ENCODE measurements at places on chromosomes 3 and 15.

GRCh38 chr15:74383695-74384565 lies 16.5 kb upstream of the CYP11A1 start:
- no peak for DNase-seq

- peak; percentile 19 for DNase-seq
Measured at GRCh38 chr3:193928354-193929209, 207.4 kb upstream of the HES1 start.

DNA sequence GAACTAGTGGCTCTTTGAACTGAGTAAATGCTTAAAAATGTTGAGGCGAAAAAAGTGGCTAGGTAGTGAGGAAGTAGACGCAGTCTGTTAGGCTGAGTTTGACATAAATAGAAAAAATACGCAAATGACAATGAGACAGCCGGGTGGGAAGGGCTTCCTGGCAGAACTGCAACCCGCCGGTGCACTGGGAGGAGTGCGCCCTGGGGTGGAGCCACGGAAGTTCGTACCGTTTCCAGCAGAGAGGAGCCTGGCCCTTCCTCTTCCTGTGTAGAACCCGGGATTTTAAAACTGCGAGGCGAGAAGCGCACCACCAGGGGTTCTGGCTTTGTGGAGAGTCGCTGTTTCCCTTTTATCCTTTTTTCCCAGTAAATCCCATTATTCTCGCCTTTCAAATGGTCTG lies 602.6 kb downstream of the PYDC2 start:
- DNase-seq = no peak

DNA sequence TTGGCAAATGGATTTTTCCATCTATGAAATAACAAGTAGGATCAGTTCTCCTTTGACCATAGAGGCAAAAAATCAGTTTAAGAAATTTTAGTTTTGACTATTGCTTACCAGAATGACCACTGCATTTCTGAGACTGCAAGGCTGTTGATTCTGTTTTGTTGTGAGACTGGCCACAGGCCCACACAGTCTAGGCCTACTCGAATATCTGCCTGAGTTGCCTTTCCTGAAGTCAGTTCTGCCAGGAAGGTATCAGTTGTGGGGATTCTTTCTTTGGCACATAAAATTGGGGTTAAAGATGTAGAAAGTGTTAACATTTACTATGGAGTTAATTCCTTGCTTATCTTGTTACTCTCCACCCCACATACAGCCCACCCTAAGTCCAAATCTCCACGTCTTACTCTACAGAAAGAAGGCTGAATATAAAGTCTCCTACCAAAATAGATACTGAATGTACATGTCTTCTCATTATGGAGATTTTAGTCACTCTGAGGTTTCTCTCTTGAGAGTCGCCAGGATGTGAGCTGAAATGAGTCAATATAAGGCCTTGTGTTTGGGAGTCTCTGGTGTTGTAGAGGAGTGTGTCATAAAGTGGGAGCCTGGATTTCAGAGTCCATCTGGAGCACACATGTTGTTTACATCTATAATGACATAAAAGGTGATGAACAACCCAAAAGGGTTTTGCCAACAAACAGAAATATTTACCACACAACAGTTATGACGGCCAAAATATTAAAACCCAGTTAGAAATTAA lies 45.0 kb upstream of the WWTR1 start:
- no peak for DNase-seq

Data from HAP-1 (cell line).